ENCODE measurements at places on chromosomes 2 and 18.

- DNase-seq, result no peak
Observed at GRCh38 chr2:120299561-120299960, 46.4 kb upstream of the INHBB start.

- no peak for DNase-seq
Observed at GRCh38 chr2:191954451-191954850, 107.6 kb upstream of the CAVIN2 start.

DNA sequence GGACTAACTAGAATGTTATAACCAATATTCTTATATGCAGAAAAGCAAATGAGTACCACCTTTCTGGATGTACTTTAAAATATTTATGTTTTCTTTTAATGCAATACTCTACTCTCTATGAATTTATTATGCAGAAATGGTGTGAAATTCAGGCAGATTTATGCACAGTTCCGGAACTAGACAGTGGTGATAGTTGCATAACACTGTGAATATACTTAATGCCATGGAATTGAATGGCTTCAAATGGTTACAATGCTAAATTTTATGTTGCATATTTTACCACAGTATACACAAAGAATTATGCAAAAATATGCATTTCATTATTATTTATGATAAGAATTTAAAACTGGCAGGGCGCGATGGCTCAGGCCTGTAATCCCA lies 287.8 kb upstream of the FN1 start:
- DNase-seq, result no peak

DNA sequence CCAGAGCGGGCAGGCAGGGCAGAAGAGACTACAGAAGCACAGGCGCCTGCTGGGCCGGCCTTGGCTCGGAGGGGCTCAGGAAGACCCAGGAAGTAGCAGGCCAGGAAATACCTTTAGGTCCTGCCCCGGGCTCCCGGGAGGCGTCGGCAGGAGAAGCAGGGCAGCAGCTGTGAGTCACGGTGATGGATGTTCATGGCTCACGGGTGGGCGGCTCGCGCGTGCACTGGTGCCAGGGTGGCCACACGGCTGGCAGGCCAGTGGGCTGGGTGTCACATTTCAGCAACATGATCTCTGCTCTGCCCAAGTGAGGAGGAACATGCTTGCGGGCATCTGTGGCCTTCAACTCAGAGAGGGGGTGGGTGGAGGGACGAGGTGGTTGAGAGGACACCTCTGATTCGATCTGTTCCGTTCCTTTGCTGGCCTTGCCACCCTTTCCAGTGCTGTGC lies 139.3 kb downstream of the KLHL29 start:
- no peak for DNase-seq

- no peak for DNase-seq
Observed at GRCh38 chr18:24974431-24974830, 377.5 kb downstream of the ZNF521 start.

- no peak for DNase-seq
Observed at GRCh38 chr2:23698721-23699579, 228.0 kb downstream of the ATAD2B start.

DNA sequence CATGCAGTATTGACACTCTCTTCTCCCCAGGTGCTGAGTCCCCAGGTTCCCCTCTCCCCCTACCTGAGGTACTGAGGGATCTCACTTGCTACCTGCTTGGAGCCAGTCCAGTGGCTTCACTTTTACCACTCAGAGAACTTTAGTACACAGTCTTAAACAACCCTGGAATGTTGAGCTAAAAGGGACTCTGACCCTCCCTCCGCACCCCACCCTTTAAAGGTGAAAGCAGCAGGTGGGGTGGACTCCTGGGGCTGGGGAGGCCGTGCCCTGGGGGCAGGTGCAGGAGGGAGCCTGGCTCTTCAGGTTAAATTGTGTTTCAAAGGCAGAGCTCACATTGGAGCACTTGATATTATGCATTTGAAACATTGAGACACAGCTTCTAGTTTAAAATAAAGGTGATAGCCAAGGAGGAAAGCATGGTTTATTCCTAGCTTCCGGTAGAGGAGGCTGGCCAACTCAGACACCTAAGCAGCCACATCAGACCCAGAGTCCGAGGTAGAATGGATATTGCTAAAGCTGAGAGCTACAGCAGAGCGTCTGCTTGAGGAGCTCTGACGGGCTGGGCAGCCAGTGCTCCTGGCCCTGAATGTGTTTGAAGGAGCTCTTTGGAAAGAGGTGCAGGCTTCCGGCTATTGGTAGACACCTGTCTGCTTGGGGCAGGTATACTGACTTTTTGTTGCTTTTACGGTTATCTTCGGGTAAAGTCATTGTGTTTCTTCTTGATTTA lies 196.4 kb downstream of the AGAP1 start:
- DNase-seq, result no peak

DNA sequence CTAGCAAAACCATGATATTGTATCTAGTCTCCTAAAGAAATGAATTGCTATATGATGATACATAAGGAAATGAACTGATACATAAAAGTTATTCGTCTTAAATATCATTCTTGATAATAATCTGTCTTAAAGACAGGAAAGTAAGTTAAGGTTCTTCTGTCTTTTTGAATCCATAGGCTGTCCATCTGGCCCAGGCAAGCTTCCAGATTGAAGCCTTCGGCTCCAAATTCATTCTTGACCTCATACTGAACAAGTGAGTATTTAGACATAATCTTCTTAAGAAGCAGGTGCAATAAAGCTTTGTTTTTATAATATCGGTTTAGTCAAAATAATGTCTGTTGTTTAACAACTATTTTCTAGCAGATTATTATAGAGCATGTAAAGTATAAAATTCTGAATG lies 37.7 kb downstream of the ADAM23 start:
- DNase-seq, result no peak

DNA sequence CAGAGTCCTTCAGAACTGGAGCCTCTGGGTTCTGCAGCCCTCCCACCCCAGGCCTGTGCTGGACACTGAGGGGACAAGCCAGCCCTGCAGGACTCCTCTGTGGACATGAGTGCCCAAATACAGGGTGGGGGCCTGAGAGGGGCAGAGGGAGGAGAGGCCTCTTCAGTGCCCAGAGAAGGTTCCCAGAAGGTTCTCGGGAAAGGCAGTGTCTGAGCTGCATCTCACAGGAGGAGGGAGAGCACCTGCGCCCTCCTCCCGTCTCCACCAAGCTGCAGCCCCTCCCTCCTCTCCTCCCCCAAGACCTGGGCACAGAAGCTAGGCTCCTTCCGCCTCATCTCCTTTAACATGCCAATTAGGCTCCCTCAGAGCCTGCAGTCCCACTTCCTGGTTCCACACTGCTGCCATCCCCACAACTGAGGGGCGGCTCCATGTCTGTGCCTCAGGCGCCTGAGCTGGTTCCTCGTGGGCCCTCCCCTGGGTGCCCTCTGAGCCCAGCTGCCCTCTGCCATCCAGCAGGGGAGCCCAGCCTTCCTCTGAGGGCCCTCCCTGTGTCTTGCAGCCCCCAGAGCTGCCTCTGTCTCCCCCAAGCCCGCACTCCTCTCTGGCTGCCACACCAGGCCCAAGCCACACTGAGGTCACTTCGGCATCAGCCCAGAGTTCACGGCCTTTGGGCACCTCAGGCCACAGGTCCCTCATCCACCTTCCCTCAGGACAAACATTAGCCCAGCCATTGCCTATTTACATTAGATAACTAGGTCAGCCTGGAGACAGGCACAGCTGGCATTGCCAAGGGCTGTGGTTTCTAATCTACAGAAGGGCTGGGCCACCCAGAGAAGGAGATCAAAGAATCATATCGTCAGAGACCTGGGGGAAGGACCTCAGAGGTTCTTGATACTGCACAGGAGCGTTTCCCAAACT lies 28.9 kb downstream of the KCNK3 start:
- DNase-seq, result no peak
